ENCODE measurements at places on chromosomes 13 and 19. TPM values are rescaled to one million over a fixed set of nuclear protein-coding genes. Genes with fewer than 3 reads are reported as not detected.

Gene SIGLEC14
- 0.04 TPM for polyA plus RNA-seq

Gene ZNF776
- 7.6 TPM for polyA plus RNA-seq

Gene SBSN
- polyA plus RNA-seq: not detected

Gene TJP3
- 3.3 TPM for polyA plus RNA-seq

DNA sequence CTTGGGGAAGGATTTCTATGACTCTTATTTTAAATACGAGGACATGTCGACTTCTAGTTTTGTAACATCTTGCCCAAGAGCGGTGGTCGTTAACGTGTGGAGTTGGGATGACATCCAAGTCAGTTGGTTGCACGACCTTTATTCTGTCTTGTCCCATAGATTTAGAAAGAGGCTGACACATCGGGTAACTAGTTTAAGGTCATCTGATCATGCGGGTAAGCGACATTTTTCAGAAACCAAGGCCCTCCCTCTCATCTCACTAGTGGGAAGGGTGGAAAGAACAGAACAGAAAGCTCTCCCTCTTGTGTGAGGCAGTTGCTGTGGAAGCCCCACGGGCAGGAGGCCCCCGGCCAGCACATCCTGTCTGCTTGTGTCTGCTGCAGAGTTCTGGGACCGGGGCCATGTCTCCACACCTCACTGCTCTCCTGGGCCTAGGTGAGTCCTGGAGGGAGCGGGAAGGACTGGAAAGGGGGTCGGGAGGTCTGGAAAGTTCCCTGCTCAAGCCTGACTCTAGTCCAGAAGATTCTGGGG is at the start of gene LAIR2:
Gene LAIR2, plus strand, starts transcription at position 314 of the 531 bp plus-strand sequence. Its CDS starts 88 bp downstream, at position 402.
- DNase-seq: no peak
- no peaks in the 10 kb centered on the region for H3K27me3 ChIP-seq
- no peak within 1 kb of the TSS for H3K4me3 ChIP-seq
- H3K4me1 ChIP-seq: peaks cover 3% of the 10 kb centered on the region
- H3K36me3 ChIP-seq: no peaks in the 10 kb centered on the region

DNA sequence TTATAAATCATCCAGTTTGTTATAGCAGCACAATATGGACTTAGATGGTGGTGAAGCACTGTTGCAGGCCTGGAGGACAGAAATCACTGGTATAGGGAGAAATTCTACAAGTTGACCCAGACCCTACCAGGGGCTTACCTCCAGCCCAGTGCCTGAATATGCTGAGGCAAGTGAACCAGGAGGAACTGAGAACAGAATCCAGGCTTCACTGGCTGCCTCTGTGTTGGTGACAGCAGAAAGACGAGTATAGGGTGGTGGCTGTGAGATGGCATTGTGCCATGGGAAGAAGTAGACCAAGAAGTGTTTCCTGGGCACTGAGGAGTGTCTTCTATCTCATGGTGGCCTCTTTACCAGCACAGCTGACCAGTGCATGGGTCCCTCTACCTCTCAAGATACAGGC is 15.9 kb upstream of the EID2 start:
- H3K4me1 ChIP-seq: peaks cover 26% of the 10 kb centered on the region
- no peak overlapping the region for H3K27ac ChIP-seq
- no peak overlapping the region for H3K4me3 ChIP-seq
- no peaks in the 10 kb centered on the region for H3K36me3 ChIP-seq
- DNase-seq: no peak

- H3K27me3 ChIP-seq: no peaks in the 10 kb centered on the region
- H3K36me3 ChIP-seq: no peaks in the 10 kb centered on the region
These were observed 562.8 kb downstream of the SLITRK6 start for GRCh38 chr13:85236413-85236812.

DNA sequence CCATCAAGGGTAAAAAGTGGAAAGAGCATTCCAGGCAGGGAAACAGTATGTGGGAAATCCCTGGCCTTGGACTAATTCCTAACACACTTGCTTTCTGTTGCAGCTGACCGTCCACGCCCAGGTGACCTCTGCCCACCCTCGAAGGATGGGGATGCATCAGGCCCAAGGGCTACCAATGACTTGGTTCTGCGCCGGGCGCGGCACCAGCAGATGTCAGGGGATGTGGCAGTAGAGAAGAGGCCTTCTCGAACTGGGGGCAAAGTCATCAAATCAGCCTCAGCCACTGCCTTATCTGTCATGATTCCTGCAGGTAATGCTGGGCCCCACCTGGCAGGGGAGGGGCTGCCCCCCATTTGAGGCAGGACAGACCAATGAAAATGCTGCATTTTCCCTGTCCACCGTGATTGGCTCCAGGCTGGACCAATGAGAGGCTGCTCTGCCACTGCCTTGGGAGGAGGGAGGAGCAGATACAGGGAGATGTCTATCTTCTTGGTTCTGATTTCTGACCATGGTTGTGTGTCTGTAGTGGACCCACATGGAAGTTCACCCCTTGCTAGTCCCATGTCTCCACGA is 12.6 kb downstream of the DNASE2 start:
- no peak overlapping the region for H3K27ac ChIP-seq
- no peak for DNase-seq
- H3K36me3 ChIP-seq: no peaks in the 10 kb centered on the region

DNA sequence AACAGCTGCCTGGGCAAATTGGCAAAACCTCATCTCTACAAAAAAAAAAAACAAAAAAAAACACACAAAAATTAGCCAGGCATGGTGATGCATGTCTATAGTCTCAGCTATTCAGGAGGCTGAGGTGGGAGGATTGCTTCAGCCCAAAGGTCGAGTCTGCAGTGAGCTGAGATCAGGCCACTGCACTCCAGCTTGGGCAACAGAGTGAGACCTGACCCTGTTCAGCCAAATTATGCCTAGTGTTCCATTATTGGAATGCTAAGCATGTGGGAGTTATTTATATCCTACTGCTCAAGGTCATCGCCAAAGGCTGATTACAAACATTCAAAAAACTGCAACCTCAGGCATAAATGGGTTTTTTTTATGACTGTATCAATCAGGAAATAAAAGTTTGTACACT is 1251.0 kb upstream of the PCDH9 start:
- H3K27me3 ChIP-seq: no peaks in the 10 kb centered on the region
- DNase-seq: peak; percentile 16
- no peak overlapping the region for H3K4me3 ChIP-seq
- H3K4me1 ChIP-seq: peaks cover 7% of the 10 kb centered on the region
- H3K36me3 ChIP-seq: no peaks in the 10 kb centered on the region
- no peak overlapping the region for H3K27ac ChIP-seq

DNA sequence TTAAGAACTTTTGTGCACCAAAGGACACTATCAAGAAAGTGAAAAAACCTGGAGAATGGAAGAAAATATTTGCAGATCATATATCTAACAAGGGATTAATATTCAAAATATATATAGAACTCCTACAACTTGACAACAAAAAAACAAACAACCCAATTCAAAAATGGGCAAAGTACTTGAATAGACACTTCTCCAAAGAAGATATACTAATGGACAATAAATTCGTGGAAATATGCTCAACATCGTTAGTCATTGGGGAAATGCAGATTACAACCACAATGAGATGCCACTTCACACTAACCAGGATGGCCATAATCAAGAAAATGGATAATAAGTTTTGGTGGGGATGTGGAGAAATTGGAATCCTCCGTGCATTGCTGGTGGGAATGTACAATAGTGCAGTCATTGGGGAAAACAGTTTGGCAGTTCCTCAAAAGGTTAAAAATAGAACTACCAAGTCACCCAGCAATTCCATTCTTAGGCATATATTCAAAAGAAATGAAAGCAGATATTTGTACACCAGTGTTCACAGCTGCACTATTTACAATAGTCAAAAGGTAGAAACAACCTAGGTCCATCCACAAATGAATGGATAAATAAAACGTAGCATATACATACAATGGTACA is 2.2 kb upstream of the LSR start:
- peaks cover 12% of the 10 kb centered on the region for H3K36me3 ChIP-seq
- peaks cover 30% of the 10 kb centered on the region for H3K4me1 ChIP-seq
- DNase-seq: no peak
- H3K27me3 ChIP-seq: no peaks in the 10 kb centered on the region
- no peak overlapping the region for H3K27ac ChIP-seq

GRCh38 chr13:49053906-49054305 is 78.2 kb downstream of the FNDC3A start:
- no peak for DNase-seq
- H3K4me3 ChIP-seq: no peak overlapping the region
- H3K36me3 ChIP-seq: no peaks in the 10 kb centered on the region

GRCh38 chr13:110874508-110874960 is 40.3 kb downstream of the ANKRD10 start:
- peaks cover 51% of the 10 kb centered on the region for H3K4me1 ChIP-seq
- no peaks in the 10 kb centered on the region for H3K36me3 ChIP-seq
- peak overlapping the region; percentile 60 for H3K4me3 ChIP-seq
- DNase-seq: peak; percentile 37
- H3K27ac ChIP-seq: no peak overlapping the region

Data from HepG2 (cell line).